Calu3 (cell line): ENCODE measurements at places on chromosomes 2 and 18. TPM values are rescaled to one million over a fixed set of nuclear protein-coding genes. Genes with fewer than 3 reads are reported as not detected.

DNA sequence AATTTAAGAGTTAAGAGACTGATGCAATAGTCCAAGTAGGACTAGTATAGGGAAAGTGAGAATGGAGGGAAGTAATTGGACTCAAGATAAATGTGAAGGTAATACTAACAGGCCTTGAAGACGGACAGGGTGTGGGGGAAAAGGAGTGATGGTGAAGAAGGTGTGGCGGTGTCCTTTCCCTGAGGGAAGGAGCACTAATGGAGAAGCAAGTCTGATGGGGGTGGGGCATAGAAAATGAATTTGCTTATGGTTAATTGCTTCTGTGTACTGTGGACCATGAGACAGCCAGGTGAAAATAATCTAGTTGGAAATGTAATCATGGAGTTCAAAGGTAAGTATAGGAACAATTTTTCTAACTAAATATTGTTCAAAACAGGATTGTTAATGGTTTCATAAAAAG lies 7.1 kb upstream of the TGOLN2 start:
- DNase-seq, result no peak

The PROM2 gene
- 24.7 and 29.9 TPM in 2 replicates for total RNA-seq

GRCh38 chr2:8141780-8142179 lies 540.1 kb upstream of the ID2 start:
- DNase-seq, result no peak

GRCh38 chr2:105541189-105542050 lies 142.6 kb upstream of the FHL2 start:
- DNase-seq, result no peak

GRCh38 chr2:29417630-29418029 lies 302.4 kb downstream of the CLIP4 start:
- no peak for DNase-seq

GRCh38 chr2:24834733-24835395 lies 41.6 kb downstream of the CENPO start:
- no peak for DNase-seq

The CFC1 gene
- total RNA-seq, result not detected in 2 replicates

GRCh38 chr2:198483051-198483450 lies 678.7 kb downstream of the PLCL1 start:
- no peak for DNase-seq

- DNase-seq, result no peak
These were observed 42.9 kb downstream of the MREG start for GRCh38 chr2:215970425-215970824.

The MAPK4 gene
- not detected in 2 replicates for total RNA-seq

- DNase-seq, result no peak
These were observed 149.8 kb downstream of the KLHL29 start for GRCh38 chr2:23534771-23535170.

- no peak for DNase-seq
These were observed 19.1 kb downstream of the TRAK2 start for GRCh38 chr2:201432038-201432620.

GRCh38 chr18:35876243-35876642 lies 96.2 kb upstream of the RMP24 start:
- DNase-seq, result no peak

The PASK gene
- total RNA-seq, result 53.3 and 69.3 TPM in 2 replicates

The SPATA3 gene
- total RNA-seq, result not detected in 2 replicates

- no peak for DNase-seq
These were observed 423.3 kb downstream of the LPIN1 start for GRCh38 chr2:12169721-12170120.

The ITGA4 gene
- total RNA-seq, result 0.33 and 0.34 TPM in 2 replicates

The SERPINB11 gene
- total RNA-seq, result not detected in 2 replicates

The SCN3A gene
- 0.09 and 1.3 TPM in 2 replicates for total RNA-seq

- no peak for DNase-seq
These were observed 65.3 kb upstream of the RIT2 start for GRCh38 chr18:43180814-43181213.

DNA sequence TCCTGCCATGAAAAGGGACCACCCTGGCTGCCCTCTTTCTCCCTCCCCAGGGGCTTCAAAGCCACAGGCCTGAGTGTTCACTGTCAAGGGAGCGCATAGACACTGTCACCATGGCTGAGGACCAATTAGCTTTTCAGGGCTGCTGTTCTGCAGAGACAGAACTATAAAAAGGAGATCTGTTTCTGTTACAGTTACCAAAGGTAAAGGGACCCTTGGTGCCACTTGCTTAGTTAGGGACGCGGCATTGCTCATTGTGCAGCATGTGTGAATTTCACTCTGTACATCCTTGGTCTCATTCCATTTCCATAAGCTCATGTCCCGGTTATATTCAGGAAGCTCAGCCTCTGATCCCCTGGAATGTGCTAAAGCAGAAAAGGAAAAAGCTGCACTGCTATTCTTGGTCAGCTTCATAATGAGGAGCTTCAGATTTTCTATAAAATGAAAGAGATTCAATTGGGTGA lies 55.5 kb upstream of the RNF152 start:
- no peak for DNase-seq

- DNase-seq, result peak; percentile 24
These were observed 12.9 kb upstream of the MGAT4A start for GRCh38 chr2:98743835-98744234.

The ALPP gene
- total RNA-seq, result not detected in 2 replicates

The FAM110C gene
- 17.9 and 20.6 TPM in 2 replicates for total RNA-seq

- peak; percentile 48 for DNase-seq
These were observed 228.6 kb downstream of the SATB2 start for GRCh38 chr2:199228887-199229819.

DNA sequence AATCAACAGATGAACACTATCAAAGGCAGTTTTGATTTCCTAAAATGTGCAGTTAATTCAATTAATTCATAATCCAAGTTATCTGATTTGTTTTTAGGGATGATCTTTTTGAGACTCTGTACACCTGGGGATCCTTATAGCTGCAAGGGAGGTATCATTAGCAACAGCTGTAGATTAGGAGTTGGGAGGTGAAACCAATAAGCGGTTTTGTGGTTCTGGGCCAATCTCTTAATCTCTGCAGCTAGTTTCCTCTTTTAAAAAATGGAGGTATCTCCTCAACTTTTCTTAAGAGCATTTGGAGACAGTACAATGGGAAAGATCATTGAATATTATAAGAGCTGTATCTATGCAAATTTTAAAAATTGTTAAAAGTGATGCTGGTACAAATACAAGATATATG lies 126.0 kb downstream of the MC4R start:
- DNase-seq, result no peak

DNA sequence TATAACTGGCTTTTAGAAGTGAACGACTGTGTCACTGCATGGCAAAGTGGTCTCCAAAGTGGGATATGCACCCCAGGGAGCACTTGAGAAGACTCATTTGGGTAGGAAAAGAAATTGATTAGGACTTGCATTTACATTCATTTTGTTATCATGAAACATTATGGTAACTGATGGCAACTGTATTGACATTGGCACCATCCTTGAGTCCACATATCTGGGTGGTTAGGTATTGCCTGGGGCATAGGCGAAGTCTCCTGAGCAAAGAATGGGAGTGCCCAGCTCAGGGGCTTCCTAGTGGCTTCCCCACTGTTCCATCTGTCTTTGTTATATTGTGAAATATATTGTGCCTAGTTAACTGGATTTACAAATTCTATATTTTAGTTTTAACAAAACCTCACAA lies 29.2 kb downstream of the SPATS2L start:
- DNase-seq, result peak; percentile 64

DNA sequence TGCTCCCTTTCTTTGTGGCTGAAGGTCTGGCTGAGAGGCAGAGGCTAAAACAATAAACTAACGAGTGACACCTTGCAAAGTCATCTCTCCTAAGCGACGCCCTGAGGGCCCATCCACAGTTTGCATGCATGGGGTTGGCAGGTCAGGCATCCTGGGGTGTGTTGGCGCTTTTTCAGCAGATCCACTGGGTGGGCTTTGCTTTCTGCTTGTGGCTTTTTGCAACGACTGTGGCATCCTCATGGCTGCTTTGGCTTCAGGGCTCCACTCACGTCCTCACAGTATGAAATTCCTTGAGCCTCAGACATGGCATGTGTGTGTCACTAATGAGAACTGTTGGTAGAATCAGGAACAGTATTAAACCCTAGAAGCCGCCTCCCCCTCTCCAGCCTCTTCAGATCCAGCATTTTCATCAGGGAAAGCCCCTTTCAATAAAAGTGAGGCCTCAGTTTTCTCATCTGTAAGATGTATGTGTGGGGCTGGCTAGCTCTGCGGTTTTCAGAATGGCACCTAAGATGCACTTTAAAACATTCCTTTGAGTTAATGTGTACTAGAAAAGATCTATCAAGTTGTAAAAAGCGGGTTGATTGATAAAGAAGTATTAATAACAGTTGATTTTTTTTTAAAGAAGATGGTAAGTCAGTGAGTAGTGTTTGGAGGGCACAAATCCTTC lies 72.5 kb downstream of the SH3BP4 start:
- DNase-seq, result no peak

The RFTN2 gene
- total RNA-seq, result 0.05 and 0.24 TPM in 2 replicates

GRCh38 chr2:29040552-29040951 lies 33.8 kb downstream of the PCARE start:
- DNase-seq, result no peak

The STAMBP gene
- total RNA-seq, result 50.3 and 51.9 TPM in 2 replicates

- DNase-seq, result peak; percentile 98
These were observed 1.1 kb upstream of the TET3 start for GRCh38 chr2:73983322-73984202.

DNA sequence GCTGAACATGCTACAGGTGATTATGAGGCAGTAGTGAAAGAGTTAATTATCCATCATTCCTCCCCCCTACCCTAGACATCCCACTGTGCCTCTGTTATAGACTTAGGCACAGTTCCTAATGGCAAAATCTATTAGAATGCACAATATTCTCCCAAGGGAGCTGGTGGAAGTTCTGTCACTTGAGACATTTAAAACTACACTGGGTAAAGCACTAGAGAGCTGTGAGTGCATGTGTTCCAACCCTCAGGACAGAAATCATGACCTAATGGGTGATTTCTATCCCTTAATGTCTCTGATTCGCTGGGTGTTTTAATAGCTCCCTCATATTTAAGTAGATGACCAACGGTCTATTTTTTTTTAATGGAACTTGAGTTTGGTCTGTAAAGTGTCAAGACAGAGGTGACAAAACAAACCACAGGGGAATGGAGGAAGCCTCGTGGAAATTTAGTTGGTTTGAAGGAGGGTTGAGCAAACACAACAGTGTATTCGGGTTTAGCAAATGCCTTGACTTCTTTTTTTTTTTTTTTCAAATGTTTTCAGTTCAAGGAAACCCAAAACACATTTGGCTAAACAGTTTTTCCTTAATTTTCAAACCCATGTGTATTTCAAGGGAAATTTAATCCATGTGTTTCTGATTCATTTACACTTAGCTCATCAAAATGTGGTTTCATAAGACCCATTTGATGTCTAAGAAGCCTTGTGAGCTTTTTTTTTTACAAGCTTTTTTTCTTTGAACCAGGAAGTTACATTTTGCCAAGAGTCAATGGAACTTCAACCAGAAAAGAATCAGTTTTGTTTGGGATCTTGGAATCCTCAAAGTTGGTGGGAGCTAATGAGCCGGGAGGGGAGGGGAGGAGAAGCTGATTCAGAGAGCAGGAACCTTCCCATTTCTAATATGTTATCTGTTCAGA lies 665.1 kb upstream of the ZEB2 start:
- DNase-seq, result no peak

DNA sequence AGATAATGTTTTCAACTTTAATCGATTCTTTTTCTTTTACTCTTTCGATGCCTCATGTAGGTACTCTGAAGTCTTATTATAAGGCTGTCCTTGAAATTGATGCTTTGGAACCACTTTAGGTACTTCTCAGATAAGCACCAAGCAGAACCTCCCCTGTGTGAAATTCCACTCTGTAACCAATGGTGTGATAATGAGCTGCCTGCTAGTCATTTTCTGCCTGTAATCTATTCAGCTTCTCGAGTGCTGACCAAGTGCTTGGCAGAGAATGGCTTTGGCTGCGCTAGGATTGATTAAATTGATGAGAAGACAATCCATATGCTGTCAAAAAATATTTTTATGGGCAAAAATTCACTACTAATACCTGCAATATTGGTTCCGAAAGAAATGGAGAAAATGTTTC lies 132.1 kb upstream of the STON1 start:
- no peak for DNase-seq

DNA sequence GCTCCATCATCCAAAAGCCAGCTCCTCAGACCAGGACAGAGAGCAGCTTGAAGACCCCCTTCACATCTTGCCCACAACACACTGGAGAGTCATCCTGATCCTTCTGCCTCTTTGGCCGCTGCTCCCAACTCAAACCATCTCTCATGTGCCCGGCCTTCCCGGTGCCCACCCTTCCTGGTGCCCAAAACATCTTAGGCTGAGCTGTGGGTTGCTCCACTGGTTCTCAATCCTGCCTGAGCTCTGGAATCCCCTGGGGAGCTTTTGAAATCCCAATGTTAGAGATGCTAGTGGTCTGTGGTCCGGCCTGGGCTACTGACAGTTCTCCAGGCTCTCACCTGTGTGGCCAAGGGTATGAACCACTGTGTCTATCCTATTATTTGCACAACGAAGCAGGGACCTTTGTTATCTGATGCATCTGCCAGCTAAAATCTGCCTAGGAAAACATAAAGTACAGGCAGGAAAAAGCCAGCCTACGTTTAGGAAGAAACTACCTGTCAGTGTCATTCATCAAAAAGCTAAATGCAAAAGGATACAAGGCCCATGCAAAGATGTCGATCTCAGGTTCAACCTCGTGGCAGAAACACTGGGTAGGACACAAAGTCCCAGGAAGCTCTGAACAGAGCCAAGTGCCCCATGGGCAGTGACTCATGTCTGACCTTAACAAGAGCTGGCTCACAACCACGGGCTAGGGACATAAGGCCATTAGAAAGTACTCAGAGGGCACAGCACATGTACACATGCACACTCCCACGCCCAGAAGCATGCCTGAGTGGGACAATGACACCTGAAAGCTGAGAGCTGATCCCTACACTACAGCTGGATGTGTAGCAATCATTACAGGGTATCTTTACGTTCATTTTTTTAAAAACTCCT lies 30.8 kb downstream of the TBC1D8 start:
- peak; percentile 72 for DNase-seq

- no peak for DNase-seq
These were observed 21.2 kb upstream of the NCKAP5 start for GRCh38 chr2:133589456-133589855.

GRCh38 chr2:219687882-219688559 lies 60.6 kb downstream of the SLC4A3 start:
- peak; percentile 77 for DNase-seq

The KLHL30 gene
- 0.64 and 1.3 TPM in 2 replicates for total RNA-seq

GRCh38 chr2:197777823-197778407 lies 7.2 kb downstream of the BOLL start:
- peak; percentile 45 for DNase-seq

The PTGR3 gene
- total RNA-seq, result 30.2 and 31.7 TPM in 2 replicates

- DNase-seq, result no peak
These were observed 34.6 kb downstream of the RTP5 start for GRCh38 chr2:241904011-241904718.

The CAVIN2 gene
- not detected in 2 replicates for total RNA-seq

- no peak for DNase-seq
These were observed 86.1 kb downstream of the L3MBTL4 start for GRCh38 chr18:6328621-6329010.

DNA sequence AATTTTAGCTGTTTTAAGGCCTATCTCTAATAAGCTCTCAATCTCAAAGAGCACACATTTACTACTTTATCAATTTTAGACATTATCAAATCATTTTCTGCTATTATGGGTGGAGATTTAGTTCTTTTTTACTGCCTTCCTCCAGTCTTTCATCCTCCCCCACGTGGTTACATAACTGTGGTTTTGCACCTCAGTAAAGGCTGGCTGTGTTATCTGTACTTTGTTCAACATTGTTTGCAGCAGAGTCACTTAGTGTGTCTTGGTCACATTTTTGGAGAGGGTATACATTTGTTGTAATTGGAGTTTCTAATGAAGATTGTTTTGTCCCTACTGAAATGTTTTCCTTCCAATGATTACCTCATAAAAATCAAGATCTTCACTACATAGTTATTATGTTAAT lies 549.6 kb upstream of the CELF4 start:
- no peak for DNase-seq

- no peak for DNase-seq
These were observed 50.5 kb upstream of the TUBA3D start for GRCh38 chr2:131425231-131425941.
